ENCODE measurements at places on chromosomes 13 and 19.

DNA sequence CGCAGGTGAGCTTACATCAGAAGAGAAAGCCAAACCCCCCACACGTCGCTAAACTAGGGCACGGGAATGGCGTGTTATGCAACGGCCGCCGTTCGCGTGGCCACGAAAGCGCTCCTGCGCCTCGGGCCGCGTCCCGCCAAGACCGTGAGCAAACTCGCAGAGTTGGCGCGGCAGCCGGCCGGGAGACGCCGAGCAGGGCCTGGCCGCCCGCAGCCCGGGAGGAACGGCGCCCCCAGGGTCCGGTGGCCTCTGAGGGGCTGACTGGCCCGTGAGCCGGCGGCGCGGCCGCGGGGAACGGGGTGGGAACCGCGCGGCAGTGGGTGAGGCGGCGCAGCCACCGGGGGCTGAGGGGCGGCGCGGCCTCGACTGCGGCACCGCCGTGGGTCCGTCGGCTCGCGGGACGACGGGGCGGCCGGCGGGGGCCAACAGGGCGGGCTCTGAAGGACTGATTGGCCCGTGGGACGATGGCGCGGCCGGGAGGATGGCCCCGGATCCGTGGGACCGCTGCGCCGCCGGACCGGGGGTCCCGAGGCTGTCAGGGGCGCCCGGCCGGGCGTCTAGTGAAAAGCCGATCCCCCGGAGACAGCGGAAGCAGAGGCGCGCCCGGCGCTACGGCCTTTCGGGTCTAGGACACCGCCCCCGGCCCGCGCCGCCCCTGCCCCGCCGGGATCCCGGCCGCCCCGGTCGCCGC is 903 bp downstream of the LATS2 start:
- DNase-seq: no peak

- no peak for DNase-seq
Observed at GRCh38 chr13:107217251-107217650, 649.3 kb upstream of the ARGLU1 start.

DNA sequence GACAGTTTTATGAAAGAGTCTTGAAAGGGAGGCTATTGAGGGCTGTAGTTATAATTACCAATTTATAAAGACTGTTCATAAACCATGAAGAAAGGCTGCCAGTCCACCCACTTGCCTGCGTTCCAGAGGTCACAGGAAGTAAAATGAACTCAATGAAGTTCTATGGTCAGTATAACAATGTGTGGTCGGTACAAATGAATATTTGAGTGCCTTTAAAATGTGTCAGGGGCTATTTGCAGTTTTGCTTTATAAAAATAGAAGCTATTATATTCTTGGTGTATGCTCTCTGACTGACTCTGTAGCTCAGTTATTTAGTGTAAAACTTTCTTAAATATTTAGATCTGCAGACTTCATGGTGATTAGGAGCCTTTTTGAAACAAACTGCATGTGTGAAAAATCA is 47.0 kb downstream of the ESD start:
- DNase-seq: no peak

- DNase-seq: no peak
Observed at GRCh38 chr13:27338207-27338606, 67.6 kb downstream of the RASL11A start.

DNA sequence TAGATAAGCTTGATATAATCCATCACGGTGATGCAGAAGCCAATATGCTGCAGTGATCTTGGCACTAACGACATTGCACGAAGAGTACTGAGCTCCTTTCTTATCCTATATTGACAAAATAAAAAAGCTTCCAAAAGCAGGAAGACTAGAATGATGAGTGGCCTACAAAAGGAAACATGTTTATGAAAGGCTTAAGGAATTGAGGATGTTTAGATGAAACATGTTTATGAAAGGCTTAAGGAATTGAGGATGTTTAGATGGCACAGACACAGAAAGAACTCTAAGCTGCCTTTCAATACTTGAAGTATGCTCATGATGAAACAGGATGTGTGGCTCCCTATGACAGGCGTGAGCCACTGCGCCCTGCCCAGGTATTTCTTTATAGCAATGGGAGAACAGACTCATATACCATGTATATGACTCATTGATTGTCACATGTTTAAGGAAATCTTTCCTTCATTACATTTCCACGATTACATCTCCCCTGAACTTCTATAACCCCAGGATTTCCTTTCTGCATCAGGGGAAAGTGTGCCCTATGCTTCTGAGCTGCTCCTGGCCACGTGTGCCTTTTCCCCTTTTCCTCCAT is 690.8 kb upstream of the ARGLU1 start:
- DNase-seq: no peak

DNA sequence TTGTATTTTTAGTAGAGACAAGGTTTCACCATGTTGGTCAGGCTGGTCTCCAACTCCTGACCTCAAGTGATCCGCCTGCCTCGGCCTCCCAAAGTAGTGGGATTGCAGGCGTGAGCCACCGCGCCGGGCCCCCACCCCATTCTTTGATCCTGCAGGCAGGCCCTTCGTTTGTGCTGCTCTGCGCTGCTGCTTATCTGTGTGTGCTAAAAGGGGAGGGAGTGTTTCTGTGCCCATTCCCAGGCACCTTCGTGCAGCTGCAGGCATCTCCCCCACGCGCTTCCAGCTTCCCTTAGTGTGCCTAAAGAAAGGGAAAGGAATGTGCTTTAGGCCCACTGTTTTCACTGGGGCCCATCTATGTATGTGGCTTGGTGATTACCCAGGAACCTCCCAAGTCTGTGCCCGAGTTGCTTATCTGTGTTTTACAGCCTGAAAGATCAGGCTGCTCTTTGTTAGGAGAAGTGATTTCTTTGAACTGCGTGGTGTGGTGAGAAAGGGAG is 27.2 kb downstream of the EPN1 start:
- no peak for DNase-seq

DNA sequence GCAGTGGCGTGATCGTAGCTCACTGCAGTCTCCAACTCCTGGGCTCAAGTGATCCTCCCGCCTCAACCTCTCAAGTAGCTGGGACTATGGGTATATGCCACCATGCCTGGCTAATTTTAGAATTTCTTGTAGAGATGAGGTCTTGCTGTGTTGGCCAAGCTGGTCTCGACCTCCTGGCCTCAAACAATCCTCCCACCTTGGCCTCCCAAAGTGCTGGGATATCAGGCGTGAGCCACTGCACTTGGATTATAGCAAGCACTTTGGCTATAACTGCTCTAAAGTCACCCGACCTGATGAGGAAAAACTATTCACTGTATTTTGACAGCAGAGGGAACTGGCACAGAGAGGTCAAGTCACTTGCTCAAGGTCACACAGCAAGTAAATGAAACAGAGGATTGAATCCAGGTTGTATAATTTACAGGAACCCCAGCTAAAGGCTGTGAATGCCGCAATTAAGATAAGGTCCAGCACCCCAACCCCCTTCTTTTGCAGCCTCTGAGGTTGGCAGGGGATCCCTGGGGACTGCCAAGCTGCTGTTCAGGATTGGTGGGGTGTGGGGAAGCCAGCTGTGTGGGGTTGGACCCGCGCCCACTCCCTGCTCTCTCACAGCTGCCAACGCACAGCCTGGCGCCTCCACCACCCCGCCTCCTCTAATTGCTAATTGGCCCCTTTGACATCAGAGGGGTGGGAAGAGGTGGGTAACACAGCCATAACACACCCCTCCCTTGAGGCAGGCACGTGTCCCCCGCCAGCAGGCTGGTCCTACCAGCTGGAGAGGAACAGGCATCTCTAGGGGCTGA is 6.0 kb downstream of the TMIGD2 start:
- no peak for DNase-seq

DNA sequence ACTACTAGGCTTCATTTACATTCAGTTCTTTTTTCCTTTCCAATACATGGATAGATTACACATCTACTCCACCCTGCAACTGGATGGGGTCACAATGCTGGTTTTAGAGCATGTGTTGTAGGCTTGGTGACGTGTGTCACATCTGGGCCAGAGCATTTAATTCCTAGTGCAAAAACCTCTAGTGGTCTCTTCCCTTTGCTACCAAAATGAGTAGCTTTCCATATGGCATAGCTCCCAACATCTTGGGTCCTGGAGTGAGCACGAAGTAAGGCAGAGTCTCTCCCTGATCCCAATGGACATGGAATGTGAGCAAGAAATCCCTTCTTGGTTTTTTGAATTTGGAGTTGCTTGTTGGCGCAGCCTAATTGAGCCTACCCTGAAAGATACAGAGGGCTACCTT is 51.7 kb downstream of the TNFSF11 start:
- no peak for DNase-seq

GRCh38 chr19:15247107-15248014 is 15.1 kb upstream of the EPHX3 start:
- no peak for DNase-seq

- no peak for DNase-seq
Observed at GRCh38 chr13:85420136-85420535, 379.1 kb downstream of the SLITRK6 start.

DNA sequence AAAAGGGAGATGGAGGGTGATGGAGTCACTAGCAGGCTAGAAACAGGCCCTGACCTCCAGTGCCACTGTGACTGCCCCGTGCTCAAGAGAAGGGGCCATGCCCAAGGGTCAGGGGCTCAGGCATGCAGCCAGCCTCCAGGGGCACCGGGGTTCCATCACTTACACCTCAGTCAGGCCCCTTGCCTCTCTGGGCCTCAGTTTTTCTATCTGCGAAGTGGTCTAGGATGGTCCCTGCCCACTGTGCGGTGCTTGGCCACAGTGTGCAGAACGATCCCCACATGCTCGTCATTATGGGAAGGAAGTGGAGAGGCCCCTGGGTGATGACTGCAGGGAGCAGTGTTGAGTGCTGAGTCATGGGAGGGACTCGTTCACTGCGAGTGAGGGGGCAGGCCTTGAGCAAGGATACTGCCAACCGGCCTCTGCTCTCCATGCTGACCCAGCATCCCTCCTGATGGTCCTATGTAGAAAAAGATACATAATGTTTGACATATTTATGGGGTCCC is 23.1 kb downstream of the TMED1 start:
- DNase-seq: peak; percentile 57

GRCh38 chr13:50334115-50334778 is 319.0 kb downstream of the KCNRG start:
- DNase-seq: no peak

GRCh38 chr19:3821156-3821555 is 35.0 kb upstream of the MATK start:
- no peak for DNase-seq

- DNase-seq: no peak
Observed at GRCh38 chr19:50822661-50823208, 852 bp downstream of the KLK1 start.

DNA sequence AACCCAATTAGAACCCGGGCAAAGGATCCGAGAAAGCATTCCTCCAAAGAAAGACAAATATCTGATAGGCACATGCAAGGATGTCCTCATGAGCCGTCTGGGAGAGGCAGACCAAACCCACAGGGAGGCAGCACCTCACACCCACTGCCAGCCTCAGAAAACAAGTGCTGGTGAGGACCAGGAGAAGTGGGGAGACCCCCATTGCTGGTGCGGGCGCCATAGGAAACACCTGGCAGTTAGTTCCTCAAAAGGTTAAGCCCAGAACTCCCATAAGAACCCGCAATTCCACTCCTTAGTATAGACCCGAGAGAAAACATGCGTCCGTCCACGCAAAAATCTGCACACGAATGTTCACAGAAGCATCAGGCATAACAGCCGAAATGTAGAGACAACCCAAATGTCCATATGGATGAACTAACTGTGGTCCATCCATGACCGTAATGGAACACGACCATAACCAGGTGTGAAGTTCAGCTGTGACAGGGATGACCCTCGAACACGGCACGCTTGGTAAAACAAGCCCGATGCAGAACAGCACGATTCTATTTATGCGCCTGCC is 7.9 kb downstream of the ZNF787 start:
- peak; percentile 41 for DNase-seq

GRCh38 chr19:16197188-16197621 is 506 bp upstream of the AP1M1 start:
- no peak for DNase-seq

DNA sequence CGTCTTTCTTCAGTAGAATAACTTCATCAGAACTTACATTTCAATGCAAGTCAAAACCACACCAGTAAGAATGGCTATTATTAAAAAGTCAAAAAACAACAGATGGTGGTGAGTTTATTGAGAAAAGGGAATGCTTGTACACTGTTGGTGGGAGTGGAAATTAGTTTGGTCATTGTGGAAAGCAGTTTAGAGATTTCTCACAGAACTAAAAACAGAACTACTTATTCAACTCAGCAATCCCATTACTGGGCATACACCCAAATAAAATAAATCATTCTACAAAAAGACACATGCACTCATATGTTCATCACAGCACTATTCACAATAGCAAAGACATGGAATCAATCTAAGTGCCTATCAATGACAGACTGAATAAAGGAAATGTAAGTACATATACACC is 231.2 kb downstream of the NHLRC3 start:
- DNase-seq: no peak

DNA sequence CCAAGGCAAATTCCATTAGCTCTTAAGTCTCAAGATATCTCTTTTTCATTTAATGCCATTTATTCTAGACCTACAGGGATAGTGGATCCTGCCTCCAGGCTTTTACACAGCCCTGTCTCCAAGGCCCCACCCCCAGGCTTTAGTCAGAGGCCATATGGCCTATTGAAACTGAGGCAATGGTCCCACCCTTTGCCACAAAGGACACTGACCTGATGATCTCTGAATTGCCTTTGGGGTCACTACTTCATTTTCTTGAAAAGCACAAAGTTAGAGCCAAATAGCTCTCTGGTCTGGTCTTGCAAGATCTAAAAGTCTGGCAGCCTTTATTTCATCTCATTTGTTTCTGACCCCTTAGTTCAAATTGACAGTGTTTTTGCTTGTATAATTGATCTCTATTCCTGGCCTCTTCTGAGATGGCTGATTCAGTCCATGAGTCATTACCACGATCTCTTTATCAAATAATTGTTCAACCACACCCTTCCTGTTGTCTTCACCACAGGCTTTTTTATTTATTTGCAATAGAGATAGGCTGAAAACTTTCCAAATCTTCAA is 209.8 kb downstream of the FGF14 start:
- no peak for DNase-seq

- no peak for DNase-seq
Observed at GRCh38 chr19:18418029-18418482, 1.1 kb upstream of the SSBP4 start.

DNA sequence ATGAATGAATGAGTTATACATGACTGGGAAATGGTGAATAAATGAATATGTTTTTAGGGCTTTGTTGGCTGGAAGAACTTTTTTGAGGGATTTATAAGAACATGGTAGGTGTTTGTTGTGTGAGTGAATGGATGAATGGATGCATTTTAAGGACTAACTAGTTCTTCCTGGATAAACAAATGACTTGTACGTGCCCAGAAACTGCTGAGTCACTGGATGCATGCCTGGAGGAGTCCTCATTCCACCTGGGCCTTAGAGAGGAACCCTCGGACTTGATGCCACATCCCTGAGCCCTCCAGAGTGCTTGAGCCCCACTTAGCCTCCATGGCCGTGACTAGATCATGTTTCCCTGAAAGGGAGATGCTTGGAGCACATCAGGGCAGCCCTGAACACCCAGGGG is 153.4 kb downstream of the DPF1 start:
- DNase-seq: no peak

DNA sequence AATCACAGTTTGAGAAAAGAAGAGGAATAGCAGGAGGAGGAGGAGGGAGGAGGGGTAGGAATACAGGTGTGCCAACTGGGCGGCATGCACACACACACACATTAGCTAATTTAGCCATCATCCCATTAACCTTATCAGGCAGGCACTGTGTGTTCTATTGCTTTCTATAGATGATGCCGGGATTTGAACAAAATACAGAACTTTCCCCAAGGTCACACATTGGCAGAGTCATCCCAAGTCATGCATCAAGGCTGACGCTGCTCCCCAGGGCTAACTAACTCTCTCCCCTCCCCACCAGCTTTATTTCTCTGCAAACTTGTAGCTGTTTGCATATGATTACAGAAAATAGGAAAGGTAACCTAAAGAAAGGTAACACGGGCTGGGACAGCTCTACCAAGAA is 83.0 kb downstream of the NUFIP1 start:
- no peak for DNase-seq

GRCh38 chr19:39696387-39696786 is 7.9 kb upstream of the LGALS14 start:
- DNase-seq: no peak

All from CD4-positive, alpha-beta T cell treated with Interferon gamma for 1 hour (primary cell).